ENCODE measurements at places on chromosomes 4 and X. TPM values are rescaled to one million over a fixed set of nuclear protein-coding genes. Genes with fewer than 3 reads are reported as not detected.

GRCh38 chr4:182932651-182933050 lies 15.5 kb upstream of the DCTD start:
- no peak overlapping the region for H3K4me3 ChIP-seq
- H3K27ac ChIP-seq: no peak overlapping the region
- DNase-seq: no peak
- no peaks in the 10 kb centered on the region for H3K4me1 ChIP-seq
- H3K27me3 ChIP-seq: no peaks in the 10 kb centered on the region
- H3K36me3 ChIP-seq: no peaks in the 10 kb centered on the region

ARR3 gene
- total RNA-seq: not detected

- H3K27me3 ChIP-seq: no peaks in the 10 kb centered on the region
- H3K4me1 ChIP-seq: no peaks in the 10 kb centered on the region
- DNase-seq: no peak
Observed at GRCh38 chr4:1614049-1614448, 70.1 kb downstream of the FAM53A start.

GRCh38 chr4:82728301-82728700 lies 70.3 kb downstream of the SCD5 start:
- H3K27me3 ChIP-seq: peaks cover 4% of the 10 kb centered on the region
- DNase-seq: no peak
- H3K36me3 ChIP-seq: no peaks in the 10 kb centered on the region
- H3K27ac ChIP-seq: no peak overlapping the region
- H3K4me1 ChIP-seq: no peaks in the 10 kb centered on the region
- no peak overlapping the region for H3K4me3 ChIP-seq

- no peaks in the 10 kb centered on the region for H3K27me3 ChIP-seq
- H3K36me3 ChIP-seq: no peaks in the 10 kb centered on the region
- H3K4me1 ChIP-seq: no peaks in the 10 kb centered on the region
Observed at GRCh38 chrX:49165901-49166881, 3.6 kb downstream of the MAGIX start.

GRCh38 chr4:177405508-177405907 lies 36.7 kb downstream of the AGA start:
- no peaks in the 10 kb centered on the region for H3K4me1 ChIP-seq
- no peak for DNase-seq
- no peaks in the 10 kb centered on the region for H3K27me3 ChIP-seq
- H3K36me3 ChIP-seq: no peaks in the 10 kb centered on the region

ZNF732 gene
- total RNA-seq: not detected

- no peak overlapping the region for H3K27ac ChIP-seq
- H3K4me1 ChIP-seq: no peaks in the 10 kb centered on the region
- H3K27me3 ChIP-seq: no peaks in the 10 kb centered on the region
- H3K36me3 ChIP-seq: peaks cover 64% of the 10 kb centered on the region
Observed at GRCh38 chr4:6298852-6299251, 29.2 kb downstream of the WFS1 start.

DNA sequence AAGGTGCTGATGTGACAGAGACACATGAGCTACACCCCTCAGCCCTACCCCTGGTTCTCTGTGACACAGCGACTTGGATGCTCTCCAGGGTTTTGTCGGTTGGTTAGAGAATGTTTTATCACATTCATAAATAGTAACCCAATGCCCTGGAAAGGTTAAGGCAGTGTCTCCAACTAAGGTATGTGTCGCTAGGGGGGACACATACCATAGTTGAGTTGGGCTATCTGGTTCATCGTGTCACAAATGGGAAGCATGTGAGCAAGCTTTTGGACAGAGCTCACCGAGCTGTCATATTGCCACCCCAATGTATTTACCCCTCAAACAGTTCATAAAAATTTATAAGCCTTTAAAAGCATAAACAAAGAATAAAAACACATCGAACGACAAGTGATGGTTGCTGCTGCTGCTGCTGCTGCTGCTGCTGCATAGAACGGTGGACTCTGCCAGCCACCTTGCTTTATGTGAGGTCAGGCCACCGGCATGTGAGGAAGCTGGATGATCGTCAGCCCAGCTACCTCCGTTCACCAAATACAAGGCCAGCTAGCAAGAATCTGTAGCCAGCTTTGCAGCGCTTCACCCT lies 55.9 kb downstream of the STOX2 start:
- peaks cover 7% of the 10 kb centered on the region for H3K4me1 ChIP-seq
- H3K27me3 ChIP-seq: no peaks in the 10 kb centered on the region
- peak overlapping the region; percentile 54 for H3K4me3 ChIP-seq
- no peak overlapping the region for H3K27ac ChIP-seq
- no peak for DNase-seq
- no peaks in the 10 kb centered on the region for H3K36me3 ChIP-seq

DNA sequence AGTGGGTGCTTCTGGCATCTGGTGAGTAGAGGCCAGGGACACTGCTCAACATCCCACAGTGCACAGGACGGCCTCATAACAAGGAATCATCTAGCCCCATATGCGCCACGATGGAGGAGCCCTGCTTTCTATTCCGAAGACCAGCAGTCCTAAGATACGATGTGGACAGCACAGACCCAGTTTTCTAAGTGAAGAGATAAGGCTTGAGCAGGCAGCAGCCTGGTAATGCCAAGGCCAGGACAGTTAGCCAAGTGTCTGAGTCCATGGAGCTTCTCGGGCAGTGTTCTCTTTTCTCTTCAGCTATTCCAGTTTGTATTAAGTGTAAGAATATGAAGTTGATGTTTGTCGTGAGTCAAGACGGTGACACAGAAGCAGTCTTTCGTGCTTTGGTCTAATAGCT lies 112.7 kb downstream of the TBL1X start:
- H3K27ac ChIP-seq: no peak overlapping the region
- no peaks in the 10 kb centered on the region for H3K27me3 ChIP-seq
- H3K36me3 ChIP-seq: no peaks in the 10 kb centered on the region
- H3K4me3 ChIP-seq: no peak overlapping the region
- H3K4me1 ChIP-seq: no peaks in the 10 kb centered on the region
- no peak for DNase-seq

SERPINA7 gene
- not detected for total RNA-seq

DNA sequence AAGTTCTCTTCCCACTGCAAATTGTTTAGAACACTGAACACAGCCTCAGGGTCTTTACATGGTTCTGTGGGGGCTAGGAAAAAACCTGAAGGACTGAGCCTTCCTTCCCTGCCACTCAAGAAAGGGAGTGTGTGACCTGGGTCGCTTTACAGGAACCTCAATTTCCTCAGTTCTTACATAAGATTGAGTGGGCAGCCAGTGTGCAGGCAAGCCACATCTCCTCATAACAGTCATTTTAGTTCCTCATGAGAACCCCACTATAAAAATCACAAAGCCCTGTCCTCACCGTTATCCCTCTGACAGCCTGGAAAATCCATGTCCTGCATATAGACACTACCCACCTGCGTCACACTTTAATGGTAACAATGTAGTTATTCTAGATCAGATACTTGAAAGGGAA lies 2.1 kb upstream of the ETDC start:
- H3K4me3 ChIP-seq: no peak overlapping the region
- no peak for DNase-seq
- H3K27me3 ChIP-seq: no peaks in the 10 kb centered on the region
- H3K36me3 ChIP-seq: no peaks in the 10 kb centered on the region
- no peaks in the 10 kb centered on the region for H3K4me1 ChIP-seq

DNA sequence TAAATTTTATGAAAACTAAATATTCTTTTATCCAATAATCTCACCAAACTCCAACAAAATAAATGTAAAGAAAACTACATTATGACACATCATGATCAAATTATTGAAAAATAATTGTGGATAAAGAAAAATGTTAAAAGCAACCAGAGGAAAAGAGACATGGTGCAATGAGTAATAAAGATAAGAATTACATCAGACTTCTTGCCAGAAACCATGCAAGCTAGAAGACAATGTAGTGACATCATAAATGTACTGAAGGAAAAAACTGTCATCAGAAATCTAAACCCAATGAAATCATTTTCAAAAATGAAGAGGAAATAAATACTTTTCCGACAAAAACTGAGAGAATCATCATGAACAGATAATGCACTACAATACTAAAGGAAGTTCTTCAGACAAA lies 135.9 kb upstream of the EOLA2 start:
- H3K36me3 ChIP-seq: no peaks in the 10 kb centered on the region
- no peak overlapping the region for H3K27ac ChIP-seq
- DNase-seq: no peak
- no peaks in the 10 kb centered on the region for H3K4me1 ChIP-seq

TMEM35A gene
- not detected for total RNA-seq

DNA sequence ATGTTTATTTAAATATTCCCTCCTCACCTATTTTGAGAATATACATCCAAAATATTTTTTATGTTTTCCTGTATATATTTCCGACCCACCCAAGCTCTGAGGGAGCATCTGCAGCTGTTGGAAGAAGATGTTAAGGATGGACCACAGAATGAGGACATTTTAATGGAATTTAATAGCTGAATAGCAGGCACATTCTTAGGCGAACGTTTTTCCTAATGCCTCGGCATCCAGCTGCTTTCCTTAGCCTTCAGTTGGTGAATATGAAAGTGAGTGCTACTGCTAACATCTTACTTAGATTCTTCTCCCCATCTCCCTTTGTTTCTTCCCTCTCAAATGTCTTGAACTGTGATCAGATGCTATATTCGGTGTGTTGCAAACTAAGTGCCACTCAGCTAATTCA lies 158.0 kb upstream of the CTSO start:
- no peak overlapping the region for H3K27ac ChIP-seq
- DNase-seq: no peak

DNA sequence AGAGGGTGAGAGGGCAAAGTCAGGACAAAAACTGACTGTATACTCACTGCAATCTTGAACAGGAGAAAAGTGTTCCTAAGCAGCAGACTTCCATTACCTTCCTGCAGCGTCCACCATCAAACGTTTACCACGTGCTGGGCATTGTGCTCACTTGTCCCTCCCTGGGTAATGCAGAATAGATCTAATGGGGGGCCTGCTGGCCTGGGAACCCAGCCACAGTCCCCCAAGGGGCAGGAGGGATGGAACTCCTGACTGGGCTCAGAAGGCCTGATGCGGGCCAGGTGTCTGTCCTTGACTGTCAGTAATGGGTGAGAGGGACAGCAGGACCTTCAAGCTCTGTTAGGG lies 37.6 kb upstream of the FAM156A start:
- H3K4me1 ChIP-seq: peaks cover 10% of the 10 kb centered on the region
- peak overlapping the region; percentile 91 for H3K27ac ChIP-seq
- H3K4me3 ChIP-seq: peak overlapping the region; percentile 78
- no peaks in the 10 kb centered on the region for H3K36me3 ChIP-seq

COL4A6 gene
- total RNA-seq: 0.68 TPM

DNA sequence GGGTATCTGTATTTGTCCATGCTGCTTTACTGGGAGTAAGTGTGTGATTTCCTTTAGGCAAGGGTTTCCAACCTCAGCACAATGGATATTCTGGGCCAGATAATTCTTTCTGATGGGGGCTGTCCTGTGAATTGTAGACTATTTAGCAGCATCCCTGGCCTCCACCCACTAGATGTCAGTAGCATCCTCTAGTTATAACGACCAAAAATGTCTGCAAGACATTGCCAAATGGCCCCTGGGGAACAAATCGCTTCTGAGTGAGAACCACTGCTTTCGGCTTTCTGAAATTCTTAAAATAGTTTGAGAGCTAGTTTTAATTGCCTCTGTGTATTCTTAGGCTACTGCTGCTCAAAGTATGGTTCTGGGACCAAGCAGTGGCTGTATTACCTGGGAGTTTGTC lies 81.2 kb upstream of the GPM6B start:
- H3K4me3 ChIP-seq: no peak overlapping the region
- no peak overlapping the region for H3K27ac ChIP-seq
- H3K36me3 ChIP-seq: no peaks in the 10 kb centered on the region
- no peaks in the 10 kb centered on the region for H3K4me1 ChIP-seq

DNA sequence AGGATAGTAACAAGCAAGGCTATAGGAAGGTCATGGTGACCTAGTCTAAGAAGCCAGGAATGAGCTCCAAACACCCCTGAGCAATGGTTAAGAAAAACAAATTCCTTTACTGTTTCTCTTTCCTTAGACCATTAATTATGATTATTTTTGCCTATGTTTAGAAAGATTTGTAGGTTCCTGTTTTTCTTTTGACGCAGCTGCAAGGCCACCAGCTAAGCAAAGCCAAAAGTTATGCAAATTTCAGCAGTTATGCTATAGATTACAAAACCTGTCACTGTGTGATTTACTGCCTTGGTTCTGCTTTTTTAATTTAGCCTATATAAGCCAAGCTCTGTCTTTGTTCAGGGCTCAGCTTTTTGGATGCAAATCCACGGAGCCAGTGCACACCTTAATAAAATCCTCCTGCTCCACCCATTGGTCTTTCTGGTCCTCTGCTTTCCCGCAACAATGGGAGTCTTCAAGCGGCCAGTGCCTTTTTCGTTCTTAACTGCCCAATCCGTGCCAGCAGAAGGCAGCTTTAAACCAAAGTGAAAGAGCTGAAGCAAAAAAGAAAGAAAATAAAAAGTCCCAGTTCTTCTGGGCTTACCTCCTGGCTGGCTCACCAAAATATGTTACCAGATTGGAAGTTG lies 1.4 kb upstream of the CEP135 start:
- H3K4me1 ChIP-seq: peaks cover 3% of the 10 kb centered on the region
- H3K4me3 ChIP-seq: peak overlapping the region; percentile 83
- H3K36me3 ChIP-seq: no peaks in the 10 kb centered on the region
- peak overlapping the region; percentile 81 for H3K27ac ChIP-seq

GRCh38 chrX:139766545-139766983 lies 58.6 kb upstream of the MCF2 start:
- H3K36me3 ChIP-seq: no peaks in the 10 kb centered on the region
- no peaks in the 10 kb centered on the region for H3K27me3 ChIP-seq
- H3K27ac ChIP-seq: no peak overlapping the region
- H3K4me3 ChIP-seq: no peak overlapping the region
- DNase-seq: no peak

DNA sequence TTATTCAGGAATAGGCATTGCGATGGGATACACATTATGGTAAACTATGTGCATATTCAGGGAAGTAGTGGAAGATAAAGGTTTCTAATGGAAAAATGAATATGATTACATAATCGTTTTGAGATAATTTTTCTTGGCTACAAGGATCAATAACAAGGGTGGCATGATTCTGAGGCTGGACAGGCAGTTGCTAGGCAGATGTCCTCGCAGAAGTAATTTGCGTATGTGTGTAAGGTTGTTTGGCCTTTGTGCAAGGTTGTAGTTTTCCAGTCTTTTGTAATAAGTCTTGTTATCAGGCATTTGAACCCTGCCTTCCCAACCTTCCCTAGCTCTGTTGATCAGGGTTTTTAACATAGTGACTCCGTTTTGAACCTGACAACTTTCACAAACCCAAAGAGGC lies 59.7 kb downstream of the RGS12 start:
- H3K27me3 ChIP-seq: no peaks in the 10 kb centered on the region
- H3K36me3 ChIP-seq: no peaks in the 10 kb centered on the region
- no peak overlapping the region for H3K27ac ChIP-seq
- H3K4me3 ChIP-seq: no peak overlapping the region
- no peaks in the 10 kb centered on the region for H3K4me1 ChIP-seq
- DNase-seq: no peak

GRCh38 chrX:109347632-109348031 lies 134.3 kb downstream of the GUCY2F start:
- H3K4me3 ChIP-seq: no peak overlapping the region
- no peaks in the 10 kb centered on the region for H3K4me1 ChIP-seq
- no peak for DNase-seq
- H3K36me3 ChIP-seq: no peaks in the 10 kb centered on the region

- H3K4me3 ChIP-seq: no peak overlapping the region
- H3K4me1 ChIP-seq: no peaks in the 10 kb centered on the region
- no peak overlapping the region for H3K27ac ChIP-seq
Observed at GRCh38 chrX:20753076-20753475, 486.4 kb upstream of the RPS6KA3 start.

All from psoas muscle (tissue), 8 donors.